ENCODE measurements at places on chromosomes 16 and 17.

- no peak for DNase-seq
Observed at GRCh38 chr16:29146266-29146665, 161.4 kb downstream of the LAT start.

DNA sequence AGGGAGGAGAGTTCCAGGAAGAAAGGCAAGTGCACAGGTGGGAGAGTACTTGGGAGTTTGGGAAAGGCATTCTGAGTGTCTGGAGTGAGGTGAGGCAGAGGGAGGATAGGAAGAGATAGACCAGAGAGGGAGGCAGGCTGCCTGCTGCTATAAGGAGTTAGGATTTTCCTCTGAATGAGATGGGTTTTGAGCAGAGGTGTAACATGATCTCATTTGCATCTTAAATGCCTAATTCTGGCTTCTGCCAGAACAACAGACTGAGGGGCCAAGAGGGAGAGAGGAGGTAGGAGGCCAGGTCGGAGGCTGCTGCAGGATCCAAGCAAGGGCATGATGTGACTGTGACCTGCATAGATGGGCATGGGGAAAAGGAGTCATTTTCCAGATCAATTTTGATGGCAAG lies 31.5 kb upstream of the IRX6 start:
- no peak for DNase-seq

DNA sequence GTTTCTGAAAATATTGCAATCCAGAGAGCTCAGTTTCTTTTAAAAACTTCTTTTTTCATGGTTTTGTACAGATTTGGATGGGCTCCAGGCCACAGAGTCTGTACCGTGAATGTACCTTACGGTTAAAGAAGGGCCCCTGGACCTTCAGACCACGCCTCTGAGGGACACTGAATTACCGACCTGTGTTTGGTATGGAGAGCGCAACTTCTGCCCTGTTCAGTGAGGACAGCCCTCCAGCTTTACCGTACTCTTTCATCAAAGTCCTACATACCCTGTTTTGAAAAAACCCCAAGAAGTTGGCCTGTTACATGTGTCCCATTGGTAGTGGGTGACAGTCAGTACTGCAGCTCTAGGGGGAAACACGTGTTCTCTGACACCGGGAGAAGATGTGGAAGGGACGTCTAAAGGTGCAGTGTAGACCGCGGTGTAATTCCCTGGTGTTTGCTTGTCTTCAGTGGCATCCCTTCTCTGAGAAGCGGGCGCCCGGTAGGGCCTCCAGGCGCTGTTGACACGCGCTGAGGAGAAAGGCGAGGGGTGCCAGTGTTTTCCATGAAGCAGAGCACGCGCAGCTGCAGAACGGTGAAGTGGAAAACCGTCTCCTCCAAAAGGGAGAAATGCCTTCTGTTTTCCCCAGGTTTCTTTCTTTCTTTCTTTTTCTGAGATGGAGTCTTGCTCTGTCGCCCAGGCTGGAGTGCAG lies 6.2 kb downstream of the PGS1 start:
- no peak for DNase-seq

GRCh38 chr17:69056179-69056823 lies 4.4 kb downstream of the ABCA9 start:
- no peak for DNase-seq

DNA sequence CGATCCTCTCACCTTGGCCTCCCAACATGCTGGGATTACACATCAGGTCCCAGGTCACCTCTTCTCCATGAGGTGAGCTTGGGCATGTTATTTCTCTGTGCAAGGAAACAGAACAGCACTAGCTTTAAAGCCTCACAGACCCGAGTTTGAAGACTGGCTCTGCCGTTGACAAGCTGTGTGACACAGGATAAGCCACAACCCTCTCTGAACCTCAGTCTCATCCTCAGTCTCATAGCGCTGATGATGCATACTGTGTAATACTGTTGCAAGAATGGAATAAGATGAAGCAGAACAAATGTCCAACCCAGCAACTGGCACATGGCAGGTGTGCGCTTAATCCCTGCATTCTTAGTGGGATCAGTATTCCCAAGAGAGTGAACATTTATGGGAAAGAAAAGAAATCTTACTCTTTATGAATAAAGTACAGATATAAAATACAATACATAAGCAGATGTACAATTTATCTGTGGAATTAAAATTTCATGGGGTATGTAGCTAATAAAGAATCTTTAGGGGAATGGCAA lies 43.5 kb downstream of the ABAT start:
- no peak for DNase-seq

DNA sequence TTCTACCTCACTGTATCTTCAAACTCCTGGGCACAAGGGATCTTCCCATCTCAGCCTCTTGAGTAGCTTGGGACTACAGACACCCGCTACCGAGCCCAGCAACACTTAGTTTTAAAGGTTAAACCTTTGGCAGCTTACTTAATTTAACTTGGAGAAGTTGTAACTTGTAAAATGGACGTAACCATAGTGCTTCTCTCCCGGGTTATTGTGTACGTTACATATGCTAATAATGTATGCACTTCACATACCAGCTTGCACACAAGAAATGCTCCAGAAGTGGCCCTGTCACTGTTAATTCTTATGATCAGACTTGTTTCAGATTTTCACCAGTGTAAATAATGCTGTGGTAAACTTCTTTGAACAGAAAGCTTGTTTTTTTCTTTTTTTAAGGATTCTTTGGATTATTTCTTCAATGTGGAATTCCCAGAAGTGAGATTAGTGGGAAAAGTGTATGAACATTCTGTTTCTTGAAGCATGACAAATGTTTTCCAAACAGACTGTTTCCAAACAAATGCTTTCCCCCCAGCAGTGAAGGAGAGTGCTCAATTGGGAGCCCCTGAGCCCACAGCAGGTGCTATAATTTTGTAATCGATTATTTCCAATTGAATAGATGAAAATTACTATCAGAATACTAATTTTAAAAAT lies 61.5 kb downstream of the EPN2 start:
- no peak for DNase-seq

GRCh38 chr17:44915862-44916780 lies 821 bp upstream of the GFAP start:
- no peak for DNase-seq

DNA sequence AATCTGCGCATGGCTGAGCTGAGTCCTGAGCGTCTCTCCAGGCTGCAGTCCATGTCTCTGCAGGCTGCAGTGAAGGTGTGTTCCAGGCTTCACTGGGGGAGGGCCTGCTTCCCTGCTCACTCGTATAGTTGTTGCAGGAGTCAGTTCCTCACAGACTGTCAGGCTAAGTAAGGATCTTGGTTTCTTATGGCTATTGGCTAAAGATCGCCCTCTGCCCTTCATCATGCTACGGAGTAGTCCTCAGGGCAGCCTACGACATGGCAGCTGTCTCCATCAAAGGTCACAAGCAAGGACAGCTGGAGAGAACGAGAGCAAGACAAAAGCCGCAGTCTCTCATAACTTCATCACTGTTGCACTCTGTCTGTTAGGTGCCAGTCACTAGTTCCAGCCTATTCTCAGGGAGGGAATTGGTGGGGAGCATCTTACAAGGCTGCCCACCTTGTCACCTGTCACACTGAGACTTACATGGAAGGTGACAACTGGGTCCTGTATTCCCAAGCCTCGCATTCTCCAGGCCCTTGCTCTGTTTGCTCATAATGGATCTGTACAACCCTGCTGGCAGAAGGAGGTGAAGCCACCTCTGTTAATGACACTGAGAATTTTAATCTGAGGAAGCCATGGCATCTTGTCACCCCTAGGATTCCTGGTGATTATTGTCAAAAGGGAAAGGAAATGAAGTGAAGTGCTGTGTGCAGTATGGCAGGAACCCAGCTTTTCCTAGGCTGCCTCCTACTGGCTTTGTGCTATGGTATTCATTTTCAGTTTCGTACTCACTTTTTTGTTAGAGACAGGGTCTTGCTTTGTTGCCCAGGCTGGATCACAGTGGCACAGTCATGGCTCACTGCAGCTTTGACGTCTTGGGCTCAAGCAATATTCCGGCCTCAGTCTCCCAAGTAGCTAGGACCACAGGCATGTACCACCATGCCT lies 43.4 kb downstream of the MFSD11 start:
- no peak for DNase-seq

DNA sequence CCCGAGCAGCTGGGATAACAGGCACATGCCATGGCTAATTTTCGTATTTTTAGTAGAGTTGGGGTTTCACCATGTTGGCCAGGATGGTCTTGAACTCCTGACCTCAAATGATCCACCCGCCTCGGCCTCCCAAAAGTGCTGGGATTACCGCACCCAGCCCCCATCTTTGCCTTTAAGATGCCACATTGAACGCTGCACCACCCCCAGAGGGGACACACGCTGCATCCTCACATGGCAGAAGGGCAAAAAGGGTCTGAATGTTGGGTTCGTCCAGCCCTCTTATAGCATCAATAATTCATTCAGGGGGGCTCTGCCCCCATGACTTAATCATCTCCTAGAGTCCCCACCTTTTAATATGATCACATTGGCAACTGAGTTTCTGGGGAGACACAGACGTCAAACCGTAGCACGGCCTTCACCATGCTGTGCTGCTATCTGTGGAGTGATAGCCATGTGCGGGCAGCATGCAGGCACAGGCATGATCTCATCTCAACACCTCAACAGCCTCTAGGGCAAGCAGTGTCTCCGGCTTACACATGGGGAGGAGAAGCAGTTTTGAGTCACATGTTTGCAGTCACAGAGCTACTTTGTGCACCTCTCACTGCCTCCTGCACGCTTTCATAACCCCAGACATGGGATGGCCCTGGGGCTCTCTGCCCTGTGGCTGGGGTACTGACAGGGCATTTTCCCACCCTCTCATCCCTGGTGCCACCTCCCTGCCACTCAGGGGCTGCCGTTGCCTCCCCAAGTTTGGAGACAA lies 30.0 kb downstream of the IL21R start:
- no peak for DNase-seq

- DNase-seq: no peak
Observed at GRCh38 chr16:85090873-85091521, 21.3 kb downstream of the CIBAR2 start.

GRCh38 chr16:14106457-14106856 lies 35.3 kb downstream of the MRTFB start:
- DNase-seq: no peak

GRCh38 chr16:78444-79150 lies 572 bp downstream of the MPG start:
- no peak for DNase-seq

GRCh38 chr16:8946544-8946943 lies 17.2 kb downstream of the USP7 start:
- DNase-seq: no peak

DNA sequence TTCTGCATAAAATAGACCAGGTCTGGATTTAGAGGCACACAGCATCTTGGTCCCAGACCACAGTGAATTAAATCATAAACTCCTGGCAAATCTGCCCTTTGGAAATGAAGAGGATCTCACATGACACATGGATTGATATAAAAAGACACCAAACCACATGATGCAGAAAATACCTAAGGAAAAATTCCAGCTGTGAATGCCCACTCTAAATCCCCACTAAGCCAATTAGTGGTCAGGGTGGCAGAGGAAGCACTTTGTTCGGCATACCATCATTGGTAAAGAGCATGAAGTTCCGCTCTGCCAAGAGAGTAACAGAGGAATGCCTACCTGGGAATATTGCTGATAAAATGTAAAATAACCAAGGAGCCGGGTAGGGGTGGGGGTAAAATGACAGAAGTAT lies 32.4 kb upstream of the NOL11 start:
- DNase-seq: no peak

- no peak for DNase-seq
Observed at GRCh38 chr17:81365148-81365600, 30.1 kb upstream of the BAHCC1 start.

GRCh38 chr16:7644176-7644575 lies 311.5 kb downstream of the RBFOX1 start:
- DNase-seq: no peak

DNA sequence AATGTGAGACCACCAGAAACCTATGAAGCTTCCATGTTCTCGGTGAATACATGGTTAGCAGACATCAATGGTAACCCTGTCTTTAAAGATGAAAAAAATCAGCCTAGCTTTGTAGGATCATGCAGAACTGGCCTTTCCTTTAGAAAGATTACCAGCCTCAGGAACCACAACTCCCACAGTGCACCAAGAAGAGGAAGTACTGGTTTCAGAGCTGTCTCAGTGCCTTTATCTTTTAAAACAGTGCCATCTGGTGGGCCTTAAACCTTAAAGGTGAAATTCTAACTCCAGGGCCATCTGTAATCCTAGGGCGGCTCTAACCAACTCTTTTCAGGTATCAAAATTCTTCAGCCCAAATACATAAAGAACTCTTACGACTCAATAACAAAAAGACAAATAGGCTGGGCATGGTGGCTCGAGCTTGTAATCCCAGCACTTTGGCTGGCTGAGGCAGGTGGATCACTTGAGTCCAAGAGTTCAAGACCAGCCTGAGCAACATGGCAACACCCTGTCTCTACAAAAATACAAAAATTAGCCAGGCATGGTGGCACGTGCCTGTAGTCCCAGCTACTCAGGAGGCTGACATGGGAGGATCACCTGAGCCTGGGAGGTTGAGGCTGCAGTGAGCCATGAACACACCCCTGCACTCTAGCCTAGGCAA lies 5.4 kb downstream of the ATPAF2 start:
- DNase-seq: no peak

DNA sequence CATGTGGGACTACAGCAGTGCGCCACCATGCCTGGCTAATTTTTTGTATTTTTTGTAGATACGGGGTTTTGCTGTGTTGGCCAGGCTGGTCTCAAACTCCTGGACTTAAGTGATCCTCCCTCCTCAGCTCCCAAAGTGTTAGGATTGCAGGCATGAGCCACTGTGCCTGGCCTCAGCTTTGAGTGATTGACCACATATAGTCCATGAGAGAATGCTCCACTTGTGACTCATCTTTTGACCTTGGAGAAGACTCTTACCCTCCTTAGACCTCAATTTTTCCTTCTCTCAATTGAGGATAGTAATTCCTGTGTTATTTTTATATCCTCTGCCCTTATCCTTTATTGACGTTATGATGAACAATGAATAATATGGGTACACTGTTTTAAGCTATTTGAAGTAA lies 30.9 kb upstream of the DUSP14 start:
- no peak for DNase-seq

DNA sequence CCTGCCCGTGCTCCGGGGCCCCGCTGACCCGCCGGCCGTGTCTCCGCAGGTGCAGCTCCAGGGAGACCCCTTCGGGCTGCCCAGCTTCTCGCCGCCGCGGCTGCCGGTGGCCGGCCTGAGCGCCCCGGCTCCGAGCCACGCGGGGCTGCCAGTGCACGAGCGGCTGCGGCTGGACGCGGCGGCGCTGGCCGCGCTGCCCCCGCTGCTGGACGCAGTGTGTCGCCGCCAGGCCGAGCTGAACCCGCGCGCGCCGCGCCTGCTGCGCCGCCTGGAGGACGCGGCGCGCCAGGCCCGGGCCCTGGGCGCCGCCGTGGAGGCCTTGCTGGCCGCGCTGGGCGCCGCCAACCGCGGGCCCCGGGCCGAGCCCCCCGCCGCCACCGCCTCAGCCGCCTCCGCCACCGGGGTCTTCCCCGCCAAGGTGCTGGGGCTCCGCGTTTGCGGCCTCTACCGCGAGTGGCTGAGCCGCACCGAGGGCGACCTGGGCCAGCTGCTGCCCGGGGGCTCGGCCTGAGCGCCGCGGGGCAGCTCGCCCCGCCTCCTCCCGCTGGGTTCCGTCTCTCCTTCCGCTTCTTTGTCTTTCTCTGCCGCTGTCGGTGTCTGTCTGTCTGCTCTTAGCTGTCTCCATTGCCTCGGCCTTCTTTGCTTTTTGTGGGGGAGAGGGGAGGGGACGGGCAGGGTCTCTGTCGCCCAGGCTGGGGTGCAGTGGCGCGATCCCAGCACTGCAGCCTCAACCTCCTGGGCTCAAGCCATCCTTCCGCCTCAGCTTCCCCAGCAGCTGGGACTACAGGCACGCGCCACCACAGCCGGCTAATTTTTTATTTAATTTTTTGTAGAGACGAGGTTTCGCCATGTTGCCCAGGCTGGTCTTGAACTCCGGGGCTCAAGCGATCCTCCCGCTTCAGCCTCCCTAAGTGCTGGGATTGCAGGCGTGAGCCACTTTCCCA lies 5.9 kb downstream of the CTF1 start:
- no peak for DNase-seq

Measured in thoracic aorta (tissue), 2 donors.